Fibroblast of skin of back (primary cell): ENCODE measurements at places on chromosomes 7 and 10.

GRCh38 chr7:65463184-65463583 lies 89.5 kb downstream of the ZNF92 start:
- no peak for DNase-seq

GRCh38 chr10:11773761-11774441 lies 31.7 kb downstream of the ECHDC3 start:
- DNase-seq = no peak

- DNase-seq = no peak
These were observed 461.2 kb upstream of the MBL2 start for GRCh38 chr10:53233749-53234148.

DNA sequence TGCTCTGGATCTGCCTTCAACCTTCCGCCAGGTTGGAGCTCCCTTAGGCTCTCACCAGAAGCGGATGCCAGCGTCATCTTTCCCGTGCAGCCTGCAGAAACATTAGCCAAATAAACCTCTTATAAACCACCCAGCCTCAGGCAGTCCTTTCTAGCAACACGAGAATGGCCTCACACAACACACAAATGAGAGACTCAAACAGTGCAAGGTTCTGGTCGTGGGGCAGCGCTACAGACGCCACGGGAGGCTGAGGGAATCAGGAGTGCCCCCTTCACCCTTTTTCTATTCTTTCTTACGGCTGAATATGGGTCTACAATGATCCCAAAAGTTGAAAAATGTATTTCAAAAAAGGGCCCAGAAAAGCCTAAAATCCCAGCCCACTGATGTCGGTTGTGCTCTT lies 96.4 kb downstream of the FOXL3 start:
- DNase-seq = no peak

DNA sequence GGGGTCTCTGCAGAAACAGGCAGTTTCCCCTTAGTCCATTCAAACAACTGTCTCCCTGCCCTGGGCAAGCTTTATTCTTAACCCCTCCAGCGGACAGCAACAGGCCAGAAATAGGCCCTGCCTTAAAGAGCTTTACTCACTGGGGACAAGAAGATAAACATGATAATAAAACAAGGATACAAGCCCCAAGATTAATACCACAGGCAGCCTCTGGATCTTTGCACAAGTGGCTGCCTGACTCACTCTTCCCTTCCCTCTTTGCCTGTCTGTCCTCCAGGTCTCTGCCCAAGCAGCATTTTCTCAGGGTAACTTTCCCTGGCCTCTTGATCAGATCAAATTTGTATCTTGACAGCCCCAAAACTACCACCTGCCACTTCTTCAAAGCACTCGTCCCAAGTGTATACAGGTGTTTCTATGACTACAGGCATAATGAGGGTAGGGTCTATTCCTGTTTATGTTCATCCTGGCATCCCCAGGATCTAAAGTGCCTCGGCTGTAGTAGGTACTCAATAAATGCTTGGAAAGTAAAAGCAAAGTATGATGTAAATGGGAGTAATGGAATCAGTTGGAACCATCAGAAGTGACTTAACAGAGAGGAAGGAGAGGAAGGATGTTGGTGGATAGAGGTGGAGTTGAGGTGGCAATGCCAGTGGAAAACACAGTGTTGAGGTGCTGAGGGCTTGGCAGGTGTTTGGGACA lies 7.0 kb upstream of the CAMK2G start:
- DNase-seq = peak; percentile 48

DNA sequence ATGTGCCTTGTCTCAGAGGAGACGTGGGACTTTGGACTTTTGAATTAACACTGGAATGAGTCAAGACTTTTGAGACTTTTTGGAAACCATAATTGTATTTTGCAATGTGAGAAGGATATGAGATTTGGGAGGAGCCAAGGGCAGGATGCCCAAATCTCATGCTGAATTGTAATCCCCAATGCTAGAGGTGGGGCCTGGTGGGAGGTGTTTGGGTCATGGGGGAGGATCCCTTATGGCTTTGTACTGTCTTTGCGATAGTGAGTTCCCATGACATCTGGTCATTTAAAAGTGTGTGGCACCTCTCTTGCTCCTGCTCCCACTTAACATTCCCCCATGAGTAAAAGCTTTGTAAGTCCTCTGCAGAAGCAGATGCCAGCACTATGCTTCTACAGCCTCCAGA lies 39.2 kb downstream of the DNAJC9 start:
- no peak for DNase-seq

DNA sequence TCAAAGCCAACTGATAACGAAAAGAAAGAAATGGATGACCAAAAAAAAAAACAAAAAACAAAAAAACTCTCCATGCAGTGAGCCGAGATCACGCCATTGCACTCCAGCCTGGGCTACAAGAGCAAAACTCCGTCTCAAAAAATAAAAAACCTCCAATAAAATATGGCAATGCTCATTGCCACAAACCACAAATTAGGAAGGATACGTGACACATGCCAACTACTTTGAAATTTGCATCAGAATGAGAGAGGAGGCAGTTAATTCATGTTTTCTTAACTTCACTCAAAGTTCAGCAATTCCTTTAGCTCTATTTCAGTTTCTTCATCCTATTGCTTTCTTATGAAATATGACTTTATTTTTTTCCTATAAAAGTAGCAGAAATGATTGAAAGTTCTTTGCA lies 398.1 kb upstream of the C7orf33 start:
- DNase-seq = no peak

GRCh38 chr7:38870147-38870546 lies 38.8 kb downstream of the VPS41 start:
- DNase-seq = peak; percentile 26

DNA sequence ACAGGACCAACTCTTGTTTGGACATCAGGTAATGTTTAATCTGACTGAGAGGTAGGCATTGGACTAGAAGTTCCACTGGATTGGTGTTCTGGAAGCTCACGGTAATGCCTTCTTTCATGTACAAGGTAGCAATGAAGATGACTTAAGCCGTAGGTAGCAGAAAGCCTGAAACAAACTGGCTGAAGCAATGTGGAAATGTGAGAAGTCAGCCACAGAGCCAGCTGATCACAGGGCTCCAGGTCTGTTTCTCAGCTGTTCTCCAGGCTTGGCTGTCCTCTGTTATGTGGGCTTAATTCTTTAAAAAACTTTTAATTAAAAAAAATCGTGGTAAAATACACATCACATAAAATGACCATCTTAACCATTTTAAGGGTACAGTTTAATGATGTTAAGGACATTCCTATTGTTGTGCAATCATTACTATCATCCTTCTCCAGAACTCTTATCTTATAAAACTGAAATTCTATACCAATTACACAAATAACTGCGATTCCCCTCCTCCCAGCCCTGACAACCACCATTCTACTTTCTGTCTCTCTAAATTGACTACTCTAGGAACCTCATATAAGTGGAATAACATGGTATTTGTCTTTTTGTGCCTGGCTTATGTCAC lies 101.4 kb upstream of the ZNF32 start:
- DNase-seq = no peak

DNA sequence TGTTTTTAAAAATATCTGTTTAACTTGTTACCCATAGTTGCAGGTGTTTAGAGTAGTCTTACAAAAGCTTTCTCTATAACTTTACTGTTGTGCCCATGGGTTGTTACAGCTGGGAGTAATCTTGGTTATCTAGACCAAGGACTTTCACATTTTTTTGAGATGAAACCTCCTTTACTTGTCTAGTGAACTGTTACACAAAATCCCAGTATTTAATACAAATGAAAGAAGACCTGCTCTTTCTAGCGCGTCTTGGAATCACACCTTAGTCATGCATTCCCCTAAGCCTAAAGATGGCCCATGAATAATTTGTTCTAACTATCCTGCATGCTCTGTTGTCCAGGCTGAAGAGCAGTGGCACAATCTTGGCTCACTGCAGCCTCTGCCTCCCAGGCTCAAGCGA lies 38.0 kb downstream of the CSGALNACT2 start:
- DNase-seq = no peak

GRCh38 chr7:20557116-20557515 lies 58.4 kb upstream of the ABCB5 start:
- no peak for DNase-seq

- DNase-seq = peak; percentile 24
These were observed 6.3 kb upstream of the SFMBT2 start for GRCh38 chr10:7417103-7417623.

- DNase-seq = peak; percentile 76
These were observed 80.7 kb downstream of the ZNF365 start for GRCh38 chr10:62454687-62455397.

DNA sequence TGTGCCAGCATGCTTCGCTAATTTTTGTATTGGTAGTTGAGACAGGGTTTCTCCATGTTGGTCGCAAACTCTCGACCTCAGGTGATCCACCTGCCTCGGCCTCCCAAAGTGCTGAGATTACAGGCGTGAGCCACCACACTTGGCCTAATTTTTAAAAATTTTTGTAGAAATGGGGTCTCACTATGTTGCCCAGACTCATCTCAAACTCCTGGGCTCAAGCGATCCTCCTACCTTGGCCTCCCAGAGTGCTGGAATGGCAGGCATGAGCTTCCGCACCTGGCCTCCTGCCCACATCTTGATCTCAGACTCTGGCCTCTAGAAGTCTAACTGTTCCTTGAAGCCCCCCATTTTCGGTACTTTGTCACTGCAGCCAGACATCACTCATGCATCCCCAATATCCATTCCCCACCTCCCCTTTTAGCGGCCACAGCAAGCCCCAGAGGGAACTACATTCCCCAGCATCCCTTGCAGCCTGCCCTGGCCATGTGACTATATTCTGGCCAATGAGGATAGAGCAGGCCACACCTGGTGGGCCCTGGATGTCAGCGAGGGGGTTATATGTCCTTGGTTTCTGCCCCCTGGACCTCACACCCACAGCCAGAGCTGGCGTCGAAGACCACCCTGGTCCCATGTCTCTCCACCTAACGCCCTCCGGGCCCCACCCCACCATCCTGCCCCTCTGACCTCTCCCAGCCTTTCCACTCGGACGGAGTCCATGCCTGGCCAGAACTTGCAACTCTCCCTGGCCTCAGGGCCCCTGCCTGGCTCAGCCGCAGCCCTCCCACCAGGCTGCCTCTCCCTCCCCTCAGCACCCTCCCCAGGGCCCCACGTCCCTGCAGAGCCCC lies 33.8 kb downstream of the MICALL2 start:
- DNase-seq = peak; percentile 20

DNA sequence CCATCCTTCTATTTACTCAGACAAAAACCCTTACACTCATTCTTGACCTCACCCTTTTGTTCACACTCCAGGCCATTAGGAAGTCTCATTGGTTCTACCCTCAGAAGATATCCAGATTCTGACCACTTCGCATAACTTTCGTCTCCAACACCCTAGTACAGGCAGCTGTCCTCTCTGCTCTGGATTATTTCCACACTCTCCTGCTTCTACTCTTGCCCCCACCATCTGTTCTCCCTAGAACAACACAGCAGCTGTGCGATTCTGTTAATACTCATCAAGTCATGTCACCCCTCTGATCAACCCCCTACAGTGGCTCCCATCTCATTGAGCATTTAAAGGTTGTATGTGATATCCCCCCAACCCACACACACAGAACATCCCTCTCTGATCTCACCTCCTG lies 15.5 kb upstream of the TRIL start:
- no peak for DNase-seq

DNA sequence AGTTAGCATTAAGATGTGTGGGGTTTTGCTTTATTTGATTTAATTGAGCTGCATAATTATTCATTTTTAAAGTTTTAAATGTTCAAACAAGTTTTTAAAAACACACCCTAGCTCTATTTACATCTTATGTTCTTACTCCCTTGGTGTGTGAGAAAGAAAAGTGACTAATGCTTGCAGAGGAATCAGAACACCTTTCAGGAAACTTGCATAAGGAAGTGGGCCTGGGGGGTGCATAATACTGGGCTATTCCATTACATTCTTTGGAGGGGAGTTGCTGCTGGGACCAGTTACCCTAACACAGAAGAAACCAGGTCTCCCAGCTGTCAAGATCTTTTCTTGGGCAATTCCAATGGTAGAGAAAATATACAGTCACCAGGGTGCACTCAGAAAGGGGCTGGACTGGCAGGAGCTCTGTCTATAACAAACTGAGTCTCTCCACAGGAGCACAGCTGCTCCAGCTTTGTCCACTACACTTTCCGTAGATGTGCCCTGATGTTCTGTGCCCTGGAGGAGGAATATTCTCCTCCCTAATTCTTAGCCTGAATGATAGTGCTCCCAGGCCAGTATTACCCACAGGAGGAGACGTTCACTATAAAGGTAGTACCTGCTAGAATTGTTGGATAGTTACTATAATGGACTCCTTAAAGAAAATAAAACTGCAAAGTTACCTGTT lies 304.2 kb downstream of the CDC14C start:
- DNase-seq = no peak

GRCh38 chr7:128405471-128406313 lies 4.1 kb downstream of the IMPDH1 start:
- peak; percentile 50 for DNase-seq

GRCh38 chr7:39130274-39130673 lies 152.6 kb downstream of the POU6F2 start:
- DNase-seq = no peak

DNA sequence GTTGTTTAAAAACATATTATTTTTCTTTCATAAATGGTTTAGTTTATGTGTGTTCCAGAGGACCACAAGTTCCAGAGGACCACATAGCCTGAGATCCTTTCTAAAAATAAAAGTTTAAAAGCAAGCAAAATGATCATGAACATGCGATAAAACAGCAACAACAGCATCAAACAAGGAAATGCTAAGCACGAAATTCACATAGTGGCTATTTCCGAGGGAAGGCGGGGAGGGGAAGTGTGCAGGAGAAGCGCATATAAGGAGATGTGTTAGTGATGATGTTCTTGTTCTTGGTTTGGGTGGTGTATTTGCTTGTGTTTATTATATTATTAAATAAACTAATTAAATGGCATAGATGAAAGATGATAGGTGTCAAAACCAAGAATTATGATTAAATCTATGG lies 1.2 kb downstream of the TBATA start:
- DNase-seq = no peak

GRCh38 chr10:95513941-95514392 lies 47.2 kb downstream of the SORBS1 start:
- peak; percentile 44 for DNase-seq

DNA sequence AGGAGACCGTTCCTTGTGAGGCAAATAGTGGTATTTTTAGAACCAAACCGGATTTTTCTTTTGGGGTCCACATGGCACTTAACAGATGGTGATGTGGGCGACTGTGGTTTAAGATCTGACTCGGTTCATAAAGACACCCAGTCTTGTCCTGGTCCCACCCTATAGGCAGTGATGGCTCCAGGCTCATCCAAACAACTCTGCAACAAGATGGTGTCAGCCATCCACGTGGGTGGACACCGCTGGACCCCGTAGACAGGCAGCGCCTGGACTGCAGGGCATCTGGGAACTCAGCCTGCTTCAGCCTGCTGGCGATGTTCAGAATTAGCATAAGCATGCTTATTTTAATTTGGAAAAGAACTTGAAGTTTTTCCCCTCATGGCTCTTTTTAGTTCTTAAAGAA lies 258.4 kb upstream of the FZD1 start:
- DNase-seq = no peak
